ENCODE measurements at places on chromosomes 4 and X.

DNA sequence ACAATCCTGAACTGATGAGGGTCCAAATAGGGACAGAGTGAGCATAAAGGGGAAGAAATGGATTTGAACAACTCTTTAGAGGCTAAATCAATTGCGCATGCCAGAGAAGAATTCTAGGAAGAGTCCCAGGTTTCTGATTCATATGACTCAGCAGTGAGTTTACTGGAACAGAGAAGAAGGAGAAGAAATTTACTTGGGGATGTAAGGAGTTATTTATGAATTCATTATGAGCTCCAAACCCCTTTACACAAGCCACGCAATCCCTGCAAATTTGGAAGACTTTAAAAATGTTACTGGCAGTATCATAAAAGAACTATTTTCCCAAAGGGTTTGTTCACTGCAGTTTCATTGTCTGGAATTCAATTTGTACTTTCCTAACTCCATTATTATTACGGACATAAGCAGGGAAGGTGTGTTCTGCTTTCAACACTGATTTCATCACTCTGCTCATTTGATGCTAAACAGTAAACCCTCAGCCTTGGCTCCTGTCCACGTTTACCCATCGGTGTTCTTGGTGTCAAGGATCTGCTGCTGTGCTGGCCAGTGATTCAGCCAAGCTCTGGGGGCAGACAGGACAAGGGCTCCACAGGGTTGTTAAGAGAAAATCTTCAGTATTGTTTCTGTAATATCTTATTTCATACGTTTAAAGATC, 273.7 kb downstream of the HNRNPD start:
- no peak for DNase-seq

DNA sequence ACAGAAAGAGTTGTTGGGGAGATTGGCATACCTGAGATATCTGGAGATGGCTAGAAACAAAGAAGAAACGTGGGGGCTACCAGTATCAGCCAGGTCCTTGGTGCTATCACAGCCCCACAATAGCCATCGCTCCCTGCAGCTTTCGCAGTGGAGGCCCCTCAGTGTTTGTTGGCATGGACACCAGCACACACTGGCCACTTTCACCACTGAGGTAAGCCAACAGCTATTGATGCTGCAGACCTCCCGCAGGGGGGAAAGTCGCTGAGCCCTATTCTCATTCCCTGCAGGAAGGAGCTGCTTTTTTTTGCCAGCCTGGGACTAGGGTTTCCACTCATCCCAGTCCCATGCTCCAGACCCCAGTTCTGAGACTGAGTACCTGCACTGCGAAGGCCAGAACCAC, 879.2 kb upstream of the IGFBP7 start:
- DNase-seq, result no peak

GRCh38 chrX:129654652-129655546, at the start of gene APLN:
Gene APLN, minus strand, starts transcription at chrX:129654956. Its CDS starts 326 bp downstream, at chrX:129654630.
- no peak for DNase-seq

DNA sequence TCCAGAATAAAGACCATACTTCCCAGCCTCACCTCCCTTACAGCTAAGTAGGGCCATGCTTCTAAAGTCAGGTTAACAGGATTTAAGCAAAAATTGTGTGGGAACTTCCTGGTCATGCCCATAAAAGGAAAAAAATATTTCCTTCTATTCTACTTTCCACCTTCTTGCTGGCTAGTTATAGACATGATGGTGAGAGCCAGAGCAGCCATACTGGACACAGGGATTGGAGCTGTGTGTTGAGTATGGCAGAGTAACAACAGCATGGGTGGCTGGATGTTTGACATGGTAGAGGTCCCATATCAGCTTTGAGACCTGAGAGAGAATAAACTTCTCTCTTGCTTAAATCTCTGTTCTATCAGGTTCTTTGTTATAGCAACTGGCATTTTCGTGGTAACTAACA, 15.1 kb upstream of the CBR4 start:
- DNase-seq, result no peak

DNA sequence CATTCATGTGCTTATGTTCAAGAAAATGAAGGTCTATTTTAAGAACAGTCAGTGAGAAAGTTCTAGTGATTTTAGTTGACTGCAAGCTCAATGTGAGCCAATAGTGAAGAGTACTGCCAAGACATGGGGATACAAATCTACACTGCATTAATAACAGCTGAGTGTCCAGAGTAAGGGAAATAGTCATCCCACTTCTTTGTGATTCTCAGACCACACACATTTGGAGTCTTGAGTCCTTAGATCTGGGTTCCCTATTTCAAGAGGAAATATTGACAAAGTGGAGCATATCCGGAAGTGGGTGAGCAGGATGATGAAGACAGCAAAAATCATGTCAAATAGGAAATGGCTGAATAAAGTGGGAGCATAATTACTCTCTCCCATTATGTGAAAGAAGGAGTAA, 171.1 kb downstream of the LARP7 start:
- DNase-seq, result no peak

GRCh38 chr4:3657902-3658529, 108.2 kb upstream of the ADRA2C start:
- DNase-seq, result no peak

- no peak for DNase-seq
These were observed 56.4 kb downstream of the SLC2A9 start for GRCh38 chr4:9964879-9965278.

GRCh38 chrX:20265221-20265725, 1.4 kb downstream of the RPS6KA3 start:
- peak; percentile 36 for DNase-seq

DNA sequence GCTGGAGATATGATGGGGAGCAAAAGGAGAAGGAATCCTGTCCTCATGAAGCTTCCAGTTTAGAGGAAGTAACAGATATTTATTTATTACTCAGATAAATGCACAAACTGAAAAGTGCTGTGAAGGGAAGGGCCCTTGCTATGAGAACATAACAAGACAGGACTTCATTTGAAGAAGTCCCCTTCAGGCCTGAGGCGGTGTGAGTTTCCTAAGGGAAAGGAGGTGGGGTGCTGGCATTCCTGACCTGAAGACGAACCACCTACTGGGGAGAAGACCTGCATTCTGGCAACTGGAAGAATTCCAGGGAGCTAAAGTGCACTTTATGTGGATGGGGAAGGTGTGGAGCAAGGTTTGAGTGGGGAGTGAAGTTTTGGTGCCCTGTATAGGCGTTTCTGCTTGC, 15.9 kb upstream of the SPARCL1 start:
- no peak for DNase-seq

DNA sequence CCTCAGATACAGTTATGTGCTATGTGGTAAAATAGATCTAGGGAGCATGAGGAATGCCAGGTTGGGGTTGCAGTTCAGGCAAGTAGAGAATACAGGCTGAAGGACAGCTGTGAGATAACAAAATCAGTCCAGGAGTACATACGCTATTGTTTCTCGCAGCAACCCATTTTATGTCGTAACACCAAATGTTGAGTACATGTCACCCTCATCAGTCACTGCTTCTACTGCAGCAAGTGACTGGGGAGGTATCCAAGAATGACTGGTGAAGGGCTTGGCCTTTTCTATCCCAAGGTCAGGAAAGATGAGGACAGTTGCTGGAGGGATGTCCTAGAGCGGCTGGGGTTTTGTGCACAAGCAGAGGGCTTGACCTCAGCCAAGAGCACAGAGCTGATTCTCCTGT, 172.1 kb downstream of the CBR4 start:
- DNase-seq, result no peak

DNA sequence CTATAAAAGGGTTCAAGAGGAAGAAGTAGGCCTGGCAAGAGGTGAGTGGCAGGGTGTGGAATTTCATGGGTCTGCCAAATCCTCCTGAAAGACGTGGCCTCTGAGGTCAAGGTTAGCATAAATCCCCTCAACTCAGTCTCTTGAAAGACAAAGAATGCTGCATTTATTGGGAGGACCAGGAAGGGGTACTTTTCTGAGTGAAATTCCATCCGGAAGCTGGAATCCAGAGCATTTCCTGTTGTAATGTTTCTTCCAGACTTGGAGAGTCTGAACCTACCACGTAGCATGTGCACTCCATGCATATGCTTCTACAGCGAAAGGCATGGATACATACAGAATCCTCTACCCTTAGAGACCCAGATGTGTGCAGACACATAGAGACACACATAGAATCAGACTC, 13.4 kb upstream of the FGD1 start:
- DNase-seq, result no peak

DNA sequence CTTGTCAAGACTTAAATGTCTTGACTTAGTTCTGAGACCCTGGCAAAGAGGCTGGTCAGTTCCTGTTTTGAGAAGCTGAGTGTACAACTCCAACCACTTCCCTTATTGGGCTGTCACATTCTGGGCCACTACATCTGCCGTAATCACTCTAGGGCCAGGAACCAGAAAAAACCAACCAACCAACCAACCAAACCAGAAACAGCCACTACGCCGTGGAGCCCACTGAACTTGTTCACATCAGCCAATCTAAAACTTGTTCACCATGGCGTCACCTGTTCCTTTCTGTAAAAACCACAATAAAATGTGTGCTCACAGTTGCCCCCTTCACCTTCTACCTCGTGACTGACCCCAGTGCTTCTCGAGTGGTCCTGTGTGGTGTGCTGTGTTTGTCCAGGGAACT, 107.3 kb downstream of the JADE1 start:
- DNase-seq, result no peak

DNA sequence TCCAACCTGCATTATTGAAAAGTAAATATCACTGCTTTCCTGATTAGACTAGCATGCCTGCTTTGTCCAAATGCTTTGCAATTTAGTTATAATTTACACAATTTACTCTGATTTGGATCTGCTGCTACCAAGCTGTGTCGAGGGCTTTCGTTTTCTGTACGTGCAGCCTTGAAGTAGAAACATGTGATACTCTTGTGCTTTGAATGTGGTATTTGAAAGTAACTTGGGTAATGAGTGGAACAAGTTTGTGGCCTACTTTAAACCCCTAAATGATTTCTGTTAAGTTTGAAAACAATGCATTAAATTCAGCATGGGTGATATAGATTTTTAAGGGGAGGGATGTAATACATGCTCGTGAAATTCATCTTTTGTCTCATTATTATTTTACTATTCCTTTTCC, 240.7 kb downstream of the IQCM start:
- DNase-seq, result no peak

Measured in 8988T (cell line).